ENCODE measurements at places on chromosomes 3 and 15.

- DNase-seq: no peak
Measured at GRCh38 chr3:22265403-22265802, 514.4 kb upstream of the ZNF385D start.

- DNase-seq: no peak
Measured at GRCh38 chr15:101498717-101499480, 9.4 kb upstream of the PCSK6 start.

DNA sequence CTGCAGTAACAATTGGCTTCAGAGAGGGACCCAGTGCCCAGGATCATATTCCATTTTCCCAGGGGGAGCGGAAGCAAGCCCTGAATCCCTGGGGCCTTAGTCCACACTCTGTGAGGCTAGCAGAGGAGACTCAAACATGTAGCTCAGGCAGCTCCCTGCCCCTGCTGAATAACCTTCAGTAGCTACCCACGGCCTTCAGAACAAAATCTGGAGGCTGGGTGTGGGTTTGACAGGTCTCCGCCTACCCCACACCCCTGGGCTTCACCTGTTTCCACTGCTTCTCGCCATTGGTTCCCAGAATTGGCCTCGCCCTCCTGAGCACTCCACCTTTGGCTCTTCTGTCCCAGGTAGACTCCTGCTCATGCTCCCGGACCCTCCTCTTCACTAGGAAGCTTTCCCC, 93.6 kb upstream of the ATP2B2 start:
- DNase-seq: no peak

GRCh38 chr3:101072300-101072699, 79.1 kb upstream of the ABI3BP start:
- no peak for DNase-seq

DNA sequence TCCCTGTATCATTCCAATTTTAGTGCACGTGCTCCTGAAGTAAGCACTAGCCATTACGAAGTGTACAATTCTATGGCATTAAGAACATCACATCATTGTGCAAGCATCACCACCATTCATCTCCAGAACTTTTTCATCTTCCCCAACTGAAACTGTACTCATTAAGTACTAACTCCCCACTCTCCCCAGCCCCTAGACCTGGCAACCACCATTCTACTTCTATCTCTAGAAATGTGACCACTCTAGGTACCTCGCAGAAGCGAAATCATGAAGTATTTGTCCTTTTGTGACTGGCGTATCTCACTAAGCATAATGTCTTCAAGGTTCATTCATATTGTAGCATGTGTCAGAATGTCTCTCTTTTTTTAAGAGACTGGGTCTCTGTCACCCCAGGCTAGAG, 11.4 kb downstream of the PPP1R2 start:
- DNase-seq: no peak

- DNase-seq: no peak
Measured at GRCh38 chr15:63881431-63881830, 47.7 kb upstream of the HERC1 start.

- no peak for DNase-seq
Measured at GRCh38 chr3:65033576-65033975, 345.8 kb upstream of the ADAMTS9 start.

- DNase-seq: no peak
Measured at GRCh38 chr3:149233323-149233722, 11.7 kb upstream of the CP start.

- DNase-seq: no peak
Measured at GRCh38 chr3:160040181-160040580, 51.5 kb downstream of the IL12A start.
